ENCODE measurements at places on chromosomes 3 and 15.

DNA sequence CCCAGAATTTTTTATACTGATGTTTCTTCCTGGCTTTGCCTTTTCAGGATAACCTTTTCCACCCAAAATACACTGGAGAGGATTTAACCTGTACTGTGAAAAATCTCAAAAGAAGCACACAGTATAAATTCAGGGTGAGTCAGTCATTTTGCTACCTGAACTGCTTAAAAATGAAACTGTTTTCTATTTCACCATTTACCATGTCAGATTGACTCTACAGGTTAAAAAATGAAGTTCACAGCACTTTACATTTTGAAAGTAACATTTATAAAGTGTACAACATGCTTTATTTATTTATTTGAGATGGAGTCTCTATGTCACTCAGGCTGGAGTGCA, 115.2 kb downstream of the GHSR start:
- DNase-seq, result no peak

GRCh38 chr15:99057697-99058420, 47.0 kb upstream of the SYNM start:
- DNase-seq, result no peak

DNA sequence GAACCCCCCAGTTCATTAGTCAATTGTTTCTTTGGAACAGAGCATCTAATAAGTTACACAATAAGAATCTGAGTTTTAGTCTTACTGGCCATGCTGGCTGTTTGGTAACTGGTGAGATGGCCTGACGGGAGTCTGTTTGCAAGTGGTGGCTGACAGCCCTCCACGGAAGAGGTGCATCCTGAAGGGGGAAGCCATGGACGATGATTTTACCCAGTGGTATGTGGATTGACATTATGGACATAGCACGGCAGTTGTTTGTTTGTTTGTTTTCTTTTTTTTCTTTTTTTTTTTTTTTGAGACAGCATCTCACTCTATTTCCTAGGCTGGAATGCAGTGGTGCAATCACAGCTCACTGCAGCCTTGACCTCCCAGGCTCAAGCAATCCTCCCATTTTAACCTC, 156.0 kb downstream of the RPLP1 start:
- no peak for DNase-seq

- no peak for DNase-seq
Observed at GRCh38 chr15:50181201-50181968, 611 bp upstream of the SLC27A2 start.

- no peak for DNase-seq
Observed at GRCh38 chr3:11199902-11200845, 45.9 kb downstream of the HRH1 start.

DNA sequence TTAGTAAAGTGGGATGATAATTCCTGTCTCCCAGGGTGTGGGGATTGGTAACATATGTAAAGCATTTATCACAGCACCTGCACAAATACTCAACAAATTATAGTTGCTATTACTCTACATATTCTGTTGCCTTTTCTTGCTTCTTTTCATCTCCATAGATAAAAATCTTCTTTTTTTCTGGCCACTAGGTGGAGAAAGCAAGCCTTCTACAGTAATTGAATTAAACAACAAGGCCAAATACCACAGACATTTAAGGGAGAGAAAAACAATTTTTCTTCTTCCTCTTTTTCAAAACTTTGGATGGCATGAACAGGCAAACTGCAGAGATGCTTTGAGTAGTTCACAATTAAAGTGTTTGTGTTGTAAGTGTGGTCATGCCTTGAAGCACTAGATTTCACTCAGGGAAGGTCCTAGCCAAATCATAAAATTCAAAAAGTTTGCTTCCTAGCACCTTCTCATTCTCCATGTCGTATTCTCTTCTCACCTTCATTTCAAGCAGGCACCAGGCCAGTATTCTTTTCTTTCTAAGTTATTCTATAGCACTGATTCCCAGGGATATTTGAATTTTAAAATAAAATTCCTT, 493.4 kb upstream of the TGFBR2 start:
- DNase-seq, result no peak

- no peak for DNase-seq
Observed at GRCh38 chr3:119794971-119795612, 13.2 kb downstream of the NR1I2 start.

- no peak for DNase-seq
Observed at GRCh38 chr3:31960793-31961431, 20.1 kb downstream of the OSBPL10 start.

DNA sequence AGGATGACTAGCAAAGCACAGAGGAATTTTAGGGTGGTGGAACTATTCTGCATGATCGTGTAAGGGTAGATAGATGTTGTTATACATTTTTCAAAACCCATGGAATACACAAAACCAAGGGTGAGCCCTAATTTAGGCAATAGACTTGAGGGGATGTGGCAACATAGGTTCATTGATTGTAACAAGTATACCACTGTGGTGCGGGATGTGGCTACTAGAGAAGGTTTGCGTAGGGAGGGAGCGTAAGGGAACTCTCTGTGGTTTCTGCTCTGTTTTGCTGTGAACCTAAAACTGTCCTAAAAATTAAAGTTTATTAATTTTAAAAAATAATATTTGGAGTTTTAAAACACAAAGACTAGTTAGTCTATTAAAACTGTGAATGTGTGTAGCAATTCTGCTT, 202.8 kb downstream of the PLCL2 start:
- DNase-seq, result peak; percentile 24

Data from CD4-positive, alpha-beta memory T cell (primary cell).